NCI-H2107 (cell line): ENCODE measurements at places on chromosomes 12 and 14.

GRCh38 chr12:95416111-95416636, 57.8 kb upstream of the METAP2 start:
- DNase-seq = no peak

DNA sequence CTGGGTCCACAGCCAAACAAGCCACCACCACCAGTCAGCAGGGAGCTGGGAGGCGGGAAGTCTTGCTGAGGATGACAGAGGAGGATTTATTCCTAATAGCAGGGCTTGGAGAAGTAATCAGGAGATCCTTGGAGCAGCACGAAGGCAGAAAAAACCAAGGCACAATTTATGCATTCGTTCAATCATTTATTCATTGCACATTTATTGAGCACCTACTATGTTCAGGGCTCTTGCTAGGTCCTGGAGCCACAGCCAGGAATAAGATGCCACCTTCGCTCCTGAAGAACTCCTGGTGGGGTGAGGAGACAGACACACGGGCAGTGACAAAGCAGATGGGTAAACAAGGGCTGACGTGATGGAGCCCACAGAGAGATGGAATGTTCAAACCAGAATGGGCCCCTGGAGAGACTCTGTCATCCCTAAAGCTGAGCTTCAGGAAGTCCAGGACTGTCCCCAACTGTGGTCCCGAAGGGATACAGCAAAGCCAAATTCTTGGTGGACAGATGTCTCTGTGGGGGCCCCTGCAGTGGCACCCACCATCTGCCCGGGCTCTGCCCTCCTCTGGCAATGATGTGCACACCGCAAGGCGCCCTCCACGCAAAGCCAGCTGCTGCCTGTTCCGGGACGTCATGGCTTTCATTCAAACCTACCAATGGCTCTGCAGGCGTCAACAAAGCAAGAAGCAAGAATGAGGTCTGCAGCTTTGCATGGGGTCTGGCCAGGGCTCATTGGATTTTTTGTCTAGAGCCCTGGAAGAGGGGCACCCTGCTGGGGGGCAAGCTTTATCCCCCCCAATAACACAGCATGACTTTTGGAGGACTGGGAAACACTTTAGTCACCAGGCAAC, 3.0 kb upstream of the TESC start:
- peak; percentile 75 for DNase-seq

DNA sequence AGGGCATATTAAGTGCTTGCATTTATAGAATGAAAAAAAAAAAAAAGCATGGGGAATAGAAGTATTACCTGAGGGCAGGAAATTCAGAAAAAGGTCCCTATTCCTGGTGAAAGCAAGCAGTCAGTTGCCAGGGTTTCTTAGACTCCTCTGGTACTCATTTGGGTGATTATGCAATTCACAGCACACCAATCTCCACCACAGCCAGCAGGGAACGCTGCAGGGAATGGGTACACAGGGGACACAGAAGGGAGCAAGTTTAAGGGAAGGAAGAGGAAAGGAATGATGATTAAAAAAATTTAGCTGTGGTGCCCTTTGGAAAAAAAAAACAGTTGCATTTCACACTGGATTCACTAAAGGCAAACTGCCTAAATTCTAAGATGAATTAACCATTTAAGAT, 14.2 kb downstream of the BLTP3B start:
- no peak for DNase-seq

DNA sequence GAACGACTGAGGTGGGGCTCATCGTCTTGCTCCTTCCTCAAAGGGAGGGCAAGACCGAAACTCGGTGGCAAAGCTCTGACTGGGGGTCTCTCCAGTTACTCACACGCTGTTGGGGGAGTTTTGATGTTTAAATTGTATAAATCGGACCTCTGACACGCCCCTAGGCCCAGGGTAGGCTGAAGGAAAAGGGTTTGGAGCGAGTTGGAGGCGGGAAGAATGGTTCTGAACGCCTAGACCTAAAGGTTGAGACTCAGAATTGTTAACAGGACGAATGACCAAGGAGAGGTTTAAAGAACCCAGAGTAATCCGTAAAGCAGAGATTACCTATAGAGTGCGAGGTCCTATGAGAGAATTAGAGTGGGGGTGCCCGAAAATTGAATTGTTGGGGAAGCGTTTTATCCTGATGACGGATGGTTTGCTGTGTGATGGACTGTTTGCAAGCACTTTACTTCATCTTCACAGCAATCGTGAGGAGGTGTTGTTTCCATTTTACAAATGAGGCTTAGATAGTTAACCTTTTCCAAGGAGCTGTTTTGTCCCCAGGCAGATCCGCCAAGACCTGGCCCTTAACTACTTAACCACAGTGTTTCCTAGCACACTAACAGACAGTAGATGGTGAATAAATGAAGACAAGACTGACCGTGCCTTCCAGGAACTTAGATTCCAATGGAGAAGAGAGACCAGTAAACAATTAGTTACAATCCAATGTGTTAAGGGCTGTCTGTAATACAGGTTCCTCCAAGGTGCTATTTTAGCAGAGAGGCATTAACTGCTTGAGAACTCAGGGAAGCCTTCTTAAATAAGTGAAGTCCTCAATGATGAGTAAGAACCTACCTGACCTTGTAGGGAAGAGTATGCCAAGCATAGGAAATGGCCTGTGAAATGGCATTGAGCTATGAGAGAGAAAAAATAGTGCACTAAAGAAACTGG, 929 bp upstream of the UBE2N start:
- DNase-seq = no peak

DNA sequence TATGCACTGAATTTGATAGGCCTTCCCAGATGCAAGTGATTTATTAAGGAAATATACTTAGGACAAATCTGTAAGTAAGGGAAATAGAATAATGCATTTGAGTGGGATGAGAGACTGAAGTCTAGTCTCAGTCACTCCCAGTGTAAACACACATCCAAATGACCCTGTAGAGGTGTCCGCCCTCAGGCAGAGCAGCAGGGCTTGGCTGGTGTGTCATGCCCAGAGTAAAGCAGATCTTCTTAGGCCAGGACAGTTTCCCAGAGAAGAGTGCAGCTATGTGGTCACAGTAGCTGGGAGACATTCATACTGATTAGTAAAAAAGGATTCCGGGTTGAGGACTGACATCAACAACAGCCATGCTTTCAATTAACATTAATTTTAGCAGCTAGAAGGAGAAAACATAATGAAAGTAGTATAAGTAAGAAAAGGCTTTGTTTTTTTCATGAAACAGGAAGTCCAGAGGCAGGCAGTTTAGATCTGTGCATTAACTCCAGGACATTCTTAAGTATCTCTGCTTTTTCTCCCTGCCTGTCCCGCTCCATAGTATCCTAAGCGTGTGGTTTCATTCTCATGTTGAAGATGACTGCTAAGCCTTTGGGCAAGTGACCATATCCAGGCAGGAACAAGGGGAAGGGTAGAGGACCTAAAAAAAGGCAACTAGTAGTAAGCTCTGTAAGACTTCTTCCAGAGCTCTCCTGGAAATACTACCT, 35.7 kb downstream of the CNTN1 start:
- no peak for DNase-seq

GRCh38 chr12:37543131-37543965, 773.2 kb upstream of the ALG10B start:
- no peak for DNase-seq

DNA sequence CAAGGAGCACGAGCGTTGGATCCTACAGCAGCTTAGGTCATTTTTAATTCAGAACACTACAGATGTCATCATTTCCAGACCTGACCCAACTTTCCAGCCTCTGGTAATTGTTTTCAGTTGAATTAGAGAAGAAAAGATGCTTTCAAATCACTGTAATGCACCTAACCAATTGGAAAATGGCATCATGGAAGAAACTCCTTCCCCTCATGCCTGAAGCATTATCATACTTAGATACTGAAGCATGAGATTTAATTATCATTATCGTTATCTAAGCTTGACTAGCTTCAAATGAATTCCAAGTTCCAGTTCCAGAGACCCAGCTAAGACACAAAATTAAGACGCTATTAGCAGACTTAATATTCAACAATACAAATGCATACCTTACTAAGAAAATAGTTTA, 299.3 kb downstream of the TMEM132D start:
- no peak for DNase-seq

DNA sequence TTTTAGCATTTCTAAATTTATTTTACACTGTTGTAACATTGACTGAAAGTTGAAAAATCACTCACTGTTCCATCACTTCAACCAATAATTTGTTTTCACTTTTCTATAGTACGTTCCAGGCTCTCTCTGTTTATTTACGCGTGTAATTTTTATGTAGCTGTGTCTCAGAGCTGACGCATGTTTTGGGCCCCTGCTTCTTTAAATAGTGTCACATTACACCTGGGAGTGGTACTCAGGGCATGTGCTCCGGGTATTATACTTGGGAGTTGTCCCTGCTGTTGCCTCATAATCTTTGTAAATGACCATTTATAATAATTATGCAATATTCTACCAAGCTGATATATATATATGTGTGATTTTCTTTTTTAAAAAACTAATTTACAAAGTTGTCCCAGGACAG, 132.8 kb upstream of the CPM start:
- DNase-seq = no peak

DNA sequence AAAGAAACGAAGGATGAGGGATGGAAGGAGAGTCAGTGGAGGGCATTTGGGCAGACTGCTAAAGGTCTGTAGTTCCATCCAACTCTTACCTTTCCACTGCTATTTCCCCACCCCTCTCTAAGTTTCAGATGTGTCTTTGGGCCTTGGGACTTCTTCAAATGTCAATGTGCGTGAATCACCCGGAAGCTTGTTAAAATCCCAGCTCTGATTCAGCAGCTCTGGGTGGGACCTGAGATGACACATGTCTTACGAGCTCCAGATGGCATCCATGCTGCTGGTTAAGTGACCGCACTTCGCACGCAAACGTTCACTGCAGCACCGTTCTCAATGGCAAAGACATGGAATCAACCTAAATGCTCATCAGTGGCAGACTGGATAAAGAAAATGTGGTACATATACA, 309.9 kb downstream of the VRK1 start:
- DNase-seq = no peak

- DNase-seq = no peak
Observed at GRCh38 chr14:86627080-86627479, 1097.1 kb downstream of the FLRT2 start.

DNA sequence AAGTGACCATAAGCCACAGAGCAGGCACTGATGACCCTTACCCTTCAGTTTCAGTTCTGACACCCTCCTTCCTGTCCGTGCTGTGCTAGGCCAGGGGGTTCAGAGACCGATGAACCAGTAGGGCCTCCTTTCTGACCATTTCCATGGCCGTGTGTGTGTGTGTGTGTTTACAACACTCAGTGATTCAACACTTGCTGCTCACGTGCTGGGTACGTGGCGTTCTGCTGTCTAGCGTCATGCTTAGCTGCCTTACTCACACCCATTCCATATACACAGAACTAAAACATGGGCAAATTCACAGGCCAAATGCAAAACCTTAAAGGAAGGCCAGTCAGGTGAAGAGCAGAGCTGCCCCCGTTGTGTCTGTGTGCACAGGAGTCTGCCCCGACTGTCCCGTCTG, 67.5 kb downstream of the DNAH10 start:
- no peak for DNase-seq

- DNase-seq = no peak
Observed at GRCh38 chr14:67389275-67389674, 22.7 kb downstream of the PLEK2 start.

GRCh38 chr14:69049675-69050074, 70.6 kb upstream of the ACTN1 start:
- DNase-seq = no peak

GRCh38 chr14:31307198-31307597, 99.6 kb upstream of the HECTD1 start:
- no peak for DNase-seq

DNA sequence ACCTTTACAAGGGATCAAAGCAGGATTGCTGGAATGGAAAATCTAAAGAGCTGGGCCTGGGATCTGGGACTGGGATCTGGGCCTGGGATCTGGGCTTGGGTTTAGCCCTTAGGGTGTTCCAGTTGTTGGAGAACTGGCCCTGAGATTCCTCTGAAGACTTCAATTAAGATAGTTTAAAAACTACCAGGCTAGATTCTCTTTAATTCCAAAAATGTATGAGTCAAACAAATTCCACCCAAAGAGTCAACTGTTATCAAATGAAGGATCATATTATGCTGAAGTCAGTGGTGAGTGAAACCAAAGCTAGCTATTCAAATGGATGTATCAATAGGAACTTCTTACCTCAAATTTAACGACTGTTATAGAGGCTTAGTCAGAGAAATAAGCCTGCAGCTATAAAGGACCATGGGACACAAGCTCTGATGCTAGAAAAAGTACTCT, 40.5 kb downstream of the LIMA1 start:
- no peak for DNase-seq

DNA sequence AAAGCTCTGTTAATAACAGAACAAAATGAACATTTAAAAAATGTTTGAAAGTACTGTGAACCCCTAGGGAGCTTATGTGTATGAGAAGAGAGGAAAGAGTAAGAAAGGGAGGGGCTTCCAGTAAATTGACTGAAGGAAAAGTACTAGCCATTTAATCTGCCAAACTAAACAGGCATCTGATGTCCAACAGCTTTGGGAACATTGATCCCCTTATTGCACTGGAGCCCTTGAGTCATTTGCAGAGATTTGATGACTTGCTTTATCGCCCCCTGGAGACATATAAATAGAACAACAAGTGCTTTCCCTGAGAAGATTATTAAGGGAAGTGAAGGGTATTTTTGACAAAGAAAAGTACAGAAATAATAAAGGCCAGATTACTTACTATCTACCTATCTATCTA, 319.3 kb upstream of the NOVA1 start:
- no peak for DNase-seq

DNA sequence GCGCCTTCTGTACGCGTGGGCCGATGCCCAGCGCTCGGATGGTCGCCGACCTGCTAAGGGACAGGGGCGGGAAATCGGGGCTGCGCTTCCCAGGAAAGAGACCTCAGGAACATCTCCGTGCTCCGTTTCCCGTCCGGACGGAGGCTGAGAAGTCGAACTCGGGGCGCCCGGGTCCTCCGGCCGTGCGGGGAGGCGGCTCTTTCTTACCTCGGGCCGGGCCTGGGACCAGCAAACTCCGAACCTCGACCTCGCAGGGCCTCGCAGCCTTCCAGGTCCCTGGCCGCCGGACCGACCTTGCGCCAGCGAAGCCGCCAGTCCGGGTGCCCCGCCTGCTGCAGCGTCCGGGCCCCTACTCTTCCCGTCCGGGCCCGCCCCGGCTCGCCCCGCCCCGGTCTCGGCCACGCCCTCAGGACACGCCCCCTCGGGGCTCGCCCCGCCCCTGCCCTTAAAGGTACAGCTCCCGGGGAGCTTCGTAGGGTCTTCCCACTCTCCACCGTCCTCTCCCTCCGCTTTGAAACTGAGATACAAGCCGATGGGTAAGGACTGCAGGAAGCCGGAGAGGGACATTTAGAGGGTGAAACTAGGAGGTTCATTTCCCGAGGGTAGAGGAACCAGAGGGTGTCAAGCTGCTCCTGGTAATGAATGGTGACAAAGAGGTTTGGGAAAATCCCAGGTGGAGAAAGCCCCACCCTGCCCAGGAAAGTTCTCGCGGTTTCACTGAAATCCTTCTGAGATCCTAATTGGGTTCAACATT, at the start of gene SLC8B1:
SLC8B1 (minus strand) TSS at position 324 of the 754 bp plus-strand sequence. CDS start 2,231 bp downstream, outside the sequence.
- peak; percentile 36 for DNase-seq

GRCh38 chr12:130589540-130590317, 126.4 kb downstream of the RIMBP2 start:
- DNase-seq = peak; percentile 26
